ENCODE measurements at places on chromosomes 1 and 21.

- no peak for DNase-seq
Measured at GRCh38 chr21:44378646-44379514, 25.5 kb downstream of the TRPM2 start.

DNA sequence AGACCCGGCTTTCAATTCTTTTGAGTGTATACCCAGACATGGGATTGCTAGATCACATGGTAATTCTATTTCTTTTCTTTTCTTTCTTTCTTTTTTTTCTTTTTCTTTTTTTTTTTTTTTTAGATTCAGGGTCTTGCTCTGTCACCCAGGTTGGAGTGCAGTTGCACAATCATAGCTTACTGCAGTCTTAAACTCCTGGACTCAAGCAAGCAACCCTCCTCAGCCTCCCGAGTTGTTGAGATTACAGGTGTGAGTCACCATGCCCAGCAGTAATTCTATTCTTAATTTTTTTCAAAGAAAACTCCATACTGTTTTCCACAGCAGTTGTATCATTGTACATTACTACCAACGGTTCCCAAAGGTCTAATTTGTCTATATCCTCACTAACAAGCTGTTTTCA lies 13.5 kb upstream of the RNF186 start:
- no peak for DNase-seq

DNA sequence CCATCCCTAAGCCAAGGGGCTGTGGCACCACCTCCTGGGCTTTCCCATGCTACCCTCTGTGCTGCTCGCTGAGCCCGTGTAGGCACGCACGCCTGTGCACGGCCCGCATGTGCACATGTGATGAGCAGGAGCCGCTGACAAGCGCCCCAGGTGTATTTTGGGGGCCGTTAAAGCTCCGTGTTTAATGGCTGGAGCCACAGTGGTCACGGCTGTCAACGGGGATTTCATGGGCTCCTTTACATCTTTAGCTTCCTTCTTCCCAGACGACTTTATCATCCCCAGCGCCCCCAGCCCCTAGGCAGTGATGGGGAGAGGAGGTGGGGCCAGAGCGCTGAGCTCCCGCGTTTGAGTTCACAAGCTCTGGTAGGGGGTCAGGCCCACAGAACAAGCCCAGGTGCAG lies 11.7 kb upstream of the EPHA8 start:
- DNase-seq = no peak

GRCh38 chr1:205256951-205257625 lies 29.3 kb downstream of the TMCC2 start:
- peak; percentile 57 for DNase-seq

DNA sequence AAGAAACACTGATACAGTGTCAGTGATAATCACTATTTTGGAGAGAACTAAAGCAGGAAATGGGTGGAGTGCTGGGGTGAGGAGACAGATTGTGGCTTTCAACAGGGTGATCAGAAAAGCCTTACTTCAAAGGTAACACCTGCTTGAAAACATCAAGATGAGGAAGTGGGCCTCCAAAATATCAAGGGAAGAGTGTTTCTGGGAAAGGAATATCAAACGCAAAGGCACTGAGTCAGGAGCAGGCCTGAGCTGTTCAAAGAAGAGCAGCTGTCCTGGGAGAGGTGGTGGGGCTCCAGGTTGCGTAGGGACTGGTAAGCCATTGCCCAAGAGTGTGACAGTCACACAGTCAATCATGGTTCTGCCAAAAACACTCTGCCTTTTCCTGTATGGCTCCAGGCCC lies 47.1 kb upstream of the ATP1A1 start:
- peak; percentile 50 for DNase-seq

GRCh38 chr1:119394085-119394484 lies 20.9 kb upstream of the HSD3B2 start:
- no peak for DNase-seq

DNA sequence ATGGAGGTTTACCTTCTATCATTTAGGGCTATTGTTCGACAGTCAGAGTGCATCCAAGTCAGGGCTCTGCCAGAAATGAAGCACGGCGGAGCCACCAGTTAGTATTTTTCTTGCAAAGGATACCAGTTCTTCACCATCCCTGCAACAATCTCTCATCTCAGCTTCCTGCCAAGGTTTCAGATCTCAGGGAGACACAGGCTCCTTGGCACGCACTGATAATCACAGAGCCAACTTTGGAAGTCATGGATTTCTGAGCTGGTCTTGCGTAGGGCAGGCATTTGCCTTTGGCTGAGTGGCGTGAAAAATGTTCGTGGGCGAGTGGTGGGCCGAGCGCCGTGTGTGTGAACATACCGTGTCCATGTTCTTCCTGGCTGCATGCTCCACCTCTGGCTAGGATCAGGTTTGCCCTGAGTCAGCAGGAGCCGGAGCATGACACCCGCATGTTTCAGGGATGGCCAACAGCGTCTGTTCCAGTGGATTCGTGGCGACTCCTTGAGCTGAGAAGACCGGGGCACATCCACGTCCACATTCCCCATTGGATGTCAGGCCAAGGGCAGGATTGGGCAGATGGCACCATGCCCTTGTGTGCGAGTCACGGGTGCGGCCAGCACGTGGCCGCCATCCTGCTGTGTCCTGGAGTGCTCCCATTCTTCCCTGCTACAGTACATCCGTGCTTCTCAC lies 118.5 kb upstream of the C1orf174 start:
- no peak for DNase-seq

DNA sequence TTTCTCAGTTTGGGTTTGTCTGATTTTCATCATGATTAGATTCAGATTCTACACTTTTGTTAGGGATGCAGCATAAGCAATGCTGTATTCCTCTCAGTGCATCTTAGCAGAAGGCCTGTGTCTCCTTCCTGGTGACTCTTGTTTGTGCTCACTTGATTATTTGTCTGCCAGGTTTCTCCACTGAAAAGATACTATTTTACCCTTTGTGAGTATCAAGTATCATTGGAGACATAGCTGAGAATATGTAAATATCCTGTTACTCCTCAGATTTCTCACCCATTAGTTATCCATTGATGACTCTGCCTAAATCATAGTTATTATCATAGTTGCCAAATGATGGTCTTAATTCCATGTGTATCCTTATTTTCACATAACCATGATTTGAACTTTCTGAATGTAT lies 148.5 kb downstream of the POU2F1 start:
- DNase-seq = no peak

- no peak for DNase-seq
Measured at GRCh38 chr1:70961374-70961975, 86.1 kb downstream of the PTGER3 start.
